ENCODE measurements at places on chromosomes 6 and 20.

- no peak for DNase-seq
These were observed 123.6 kb downstream of the ISM1 start for GRCh38 chr20:13344671-13345070.

DNA sequence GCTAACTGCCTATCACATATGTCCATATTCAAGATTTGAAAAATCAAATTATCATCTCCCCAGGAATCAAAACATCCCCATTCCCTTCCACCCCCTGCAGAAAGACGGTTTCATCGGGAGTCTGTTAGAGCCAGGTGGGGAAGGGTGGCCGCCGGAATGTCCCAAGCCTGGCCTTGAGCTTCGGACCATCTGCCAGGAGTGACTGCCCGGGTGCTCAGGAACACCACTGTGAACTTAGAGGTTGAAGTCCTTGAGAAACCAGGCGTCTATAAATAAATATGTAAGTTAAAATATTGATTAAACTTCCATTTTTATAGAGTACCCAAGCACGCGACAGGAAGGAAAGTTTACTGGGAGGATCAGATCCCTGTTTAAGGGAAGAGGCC is 250.8 kb downstream of the DLL1 start:
- no peak for DNase-seq

DNA sequence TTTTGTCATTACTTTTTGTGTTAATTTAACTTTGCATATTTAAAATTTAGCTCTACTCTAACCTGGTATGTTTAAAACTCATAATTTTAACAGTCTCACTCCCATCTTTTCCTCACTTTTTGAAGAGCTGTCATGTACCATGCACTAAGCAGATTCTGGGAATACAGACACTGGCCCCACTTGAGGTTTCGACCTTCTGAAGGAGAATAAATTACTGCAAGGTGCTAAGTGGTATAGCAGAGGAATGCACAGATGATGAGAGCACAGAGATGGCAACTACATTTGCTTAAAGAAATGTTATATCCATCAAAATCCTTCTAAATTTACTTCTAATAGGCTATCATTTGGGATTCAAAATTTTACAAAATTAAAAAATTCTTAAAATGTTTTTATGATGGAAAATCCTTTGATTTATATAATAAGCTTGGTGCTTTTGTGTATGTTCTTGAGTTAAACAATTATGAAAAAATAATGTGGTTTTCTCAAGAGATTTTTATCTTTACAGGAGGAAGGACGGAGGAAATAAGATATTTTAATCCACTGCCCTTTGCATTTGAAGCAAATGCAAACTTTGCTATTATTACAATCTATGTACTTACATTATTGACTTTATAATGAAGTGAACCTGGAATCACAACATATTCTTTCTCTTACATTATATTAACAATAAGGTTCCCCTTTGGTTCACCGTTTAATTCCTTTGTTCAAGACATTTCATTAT is 79.3 kb downstream of the AHI1 start:
- DNase-seq = no peak

DNA sequence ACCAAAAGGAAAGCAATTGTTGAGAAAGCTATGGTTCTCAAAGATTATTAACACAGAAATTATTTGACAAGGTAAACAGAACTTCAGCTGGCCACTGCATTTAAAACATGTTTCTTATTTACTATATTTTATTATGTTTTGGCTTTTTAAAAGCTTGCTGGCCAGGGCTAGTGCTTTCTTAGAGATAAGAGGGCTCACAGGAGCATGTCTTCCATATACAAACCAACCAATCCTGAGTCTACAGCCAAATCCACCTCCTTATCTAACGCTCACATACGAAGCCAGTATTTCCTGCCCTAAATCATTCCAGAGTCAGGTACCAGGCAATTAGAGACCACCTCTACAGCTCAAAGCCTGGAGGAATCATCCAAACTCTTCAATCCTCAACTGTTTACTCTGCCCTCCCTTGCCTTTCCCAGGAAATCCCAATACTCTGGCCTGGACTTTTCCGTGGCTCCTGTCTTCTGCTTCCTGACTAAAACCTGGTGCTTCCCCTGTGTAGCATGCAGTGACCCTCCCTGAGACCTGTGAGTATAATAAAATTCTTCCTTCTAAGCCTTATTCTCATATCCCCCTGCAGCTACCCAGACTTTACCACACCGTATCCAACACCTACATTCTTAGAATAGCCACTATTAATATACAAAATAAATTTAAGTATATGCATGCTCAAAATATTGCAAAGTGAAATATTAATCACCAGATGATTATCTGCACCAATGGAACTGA is 33.2 kb downstream of the RANBP9 start:
- no peak for DNase-seq

All from CD4-positive, alpha-beta T cell (primary cell).